ENCODE measurements at places on chromosomes 7 and 10.

DNA sequence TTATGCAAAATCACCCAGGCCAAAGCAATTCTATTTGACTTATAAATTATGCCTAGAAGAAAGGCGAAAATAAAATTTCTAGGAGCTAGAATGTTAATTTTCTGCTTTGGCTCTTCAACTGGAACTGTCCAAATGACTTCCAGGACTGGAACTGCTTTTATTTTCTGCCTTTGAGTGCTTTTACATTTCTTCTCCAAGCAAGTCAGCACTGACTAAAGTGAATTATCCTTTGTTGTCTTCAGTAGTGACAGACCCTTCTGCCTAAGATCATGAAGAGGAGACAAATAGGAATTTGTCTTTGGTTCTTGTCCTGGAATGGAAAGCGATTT is 255.9 kb downstream of the DNAJB9 start:
- no peak for DNase-seq

DNA sequence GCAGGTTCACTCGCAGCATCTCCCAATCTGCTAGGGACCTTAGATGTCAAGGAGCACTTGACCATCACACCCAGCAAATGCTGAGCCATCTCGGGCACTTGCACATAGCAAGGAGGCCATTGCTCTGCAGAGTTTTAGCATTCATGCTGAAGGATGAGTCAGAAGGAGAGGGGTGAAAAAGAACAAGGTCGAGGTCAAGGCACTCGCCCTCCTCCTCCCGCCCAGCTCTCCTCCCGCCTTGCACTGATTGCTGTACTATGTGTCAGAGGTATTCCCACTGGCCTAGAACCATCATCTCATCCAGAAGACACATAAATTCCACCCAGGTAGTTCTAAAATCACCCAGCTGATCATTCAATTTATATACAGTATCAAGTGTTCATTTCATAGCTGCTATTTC is 255.1 kb upstream of the SP4 start:
- DNase-seq, result no peak

DNA sequence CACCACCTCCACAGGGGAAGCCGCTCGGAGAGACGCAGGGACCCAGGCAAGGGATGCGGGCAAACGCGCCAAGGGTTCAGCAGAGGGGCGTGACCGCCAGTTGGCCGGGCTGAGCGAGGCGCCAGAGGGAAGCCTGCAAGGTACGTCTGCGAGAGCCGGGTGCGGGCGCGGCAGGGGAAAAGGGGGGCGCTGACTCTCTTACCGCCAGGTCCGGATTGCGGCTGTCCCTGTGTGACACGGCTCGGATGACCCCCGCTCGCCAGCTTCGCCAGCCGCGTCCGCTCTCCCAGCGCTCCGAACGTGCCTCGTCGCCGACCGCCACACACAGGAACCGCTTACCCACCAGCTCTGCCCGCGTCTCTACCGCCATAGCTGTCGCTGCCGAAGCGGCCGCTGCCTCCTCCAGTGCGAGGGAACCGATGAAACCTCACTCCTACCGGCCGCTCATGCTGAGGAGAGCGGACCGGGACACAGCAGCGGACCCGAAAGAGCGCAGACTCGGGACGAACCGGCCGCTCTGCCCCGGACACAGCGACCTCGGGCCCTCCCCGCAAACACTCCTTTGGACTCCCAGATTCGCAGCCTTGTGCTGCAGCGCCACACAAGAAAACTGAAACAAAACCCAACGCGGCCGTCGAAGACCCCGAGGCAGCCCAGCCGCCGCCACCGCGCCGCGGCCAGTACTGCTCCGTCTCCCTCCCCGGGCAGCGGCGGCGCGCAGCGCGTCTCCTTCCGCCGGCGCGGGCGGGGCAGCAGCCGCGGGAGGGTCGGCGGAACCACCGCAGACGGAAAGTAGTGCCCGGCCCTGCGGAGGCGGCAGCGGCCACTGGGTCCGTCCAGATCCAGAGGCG is at the start of gene JMJD1C:
Gene JMJD1C, minus strand, starts transcription at position 685 of the 851 bp plus-strand sequence. Its CDS starts 315 bp downstream, at position 370.
- peak; percentile 49 for DNase-seq

DNA sequence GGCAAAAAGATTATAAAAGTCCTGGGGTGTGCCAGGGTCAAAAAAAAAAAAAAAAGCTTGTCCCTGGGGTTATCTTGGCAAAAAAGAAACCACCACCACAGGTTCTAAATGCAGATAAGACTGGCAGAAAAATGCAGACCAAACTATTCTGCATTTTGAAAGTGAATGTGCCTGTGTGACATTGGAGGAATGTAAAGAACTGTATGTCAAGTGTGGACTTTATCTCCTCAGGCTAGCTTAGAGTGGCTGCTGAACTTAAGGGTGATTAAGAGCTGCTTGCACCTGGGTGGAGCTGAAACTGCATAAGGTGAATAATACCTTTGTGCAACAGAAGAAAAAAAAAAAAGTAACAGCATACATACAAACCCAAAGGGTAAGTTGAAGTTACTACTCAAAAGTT is 1.3 kb upstream of the NAPEPLD start:
- no peak for DNase-seq

DNA sequence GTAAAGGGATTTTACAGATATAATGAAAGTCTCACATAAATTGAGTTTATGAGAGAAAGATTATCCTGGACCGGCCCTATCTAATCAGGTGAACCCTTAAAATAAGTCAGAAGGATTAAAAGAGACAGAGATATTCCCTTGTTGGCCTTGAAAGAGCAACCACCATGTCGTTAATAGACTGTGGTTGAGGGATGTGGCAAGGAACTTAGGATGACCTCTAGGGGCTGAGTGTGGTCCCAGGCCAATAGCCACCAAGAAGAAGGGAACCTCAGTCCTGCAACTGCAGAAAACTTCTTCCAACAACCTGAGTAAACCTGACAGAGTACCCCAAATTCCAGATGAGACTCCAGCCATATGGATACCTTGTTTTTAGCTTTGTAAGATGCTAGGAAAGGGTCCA is 121.5 kb downstream of the POLR1F start:
- no peak for DNase-seq

- no peak for DNase-seq
These were observed 81.8 kb downstream of the JMJD1C start for GRCh38 chr10:63384001-63384400.

GRCh38 chr7:36287371-36288241 is 102.1 kb upstream of the ANLN start:
- DNase-seq, result no peak

DNA sequence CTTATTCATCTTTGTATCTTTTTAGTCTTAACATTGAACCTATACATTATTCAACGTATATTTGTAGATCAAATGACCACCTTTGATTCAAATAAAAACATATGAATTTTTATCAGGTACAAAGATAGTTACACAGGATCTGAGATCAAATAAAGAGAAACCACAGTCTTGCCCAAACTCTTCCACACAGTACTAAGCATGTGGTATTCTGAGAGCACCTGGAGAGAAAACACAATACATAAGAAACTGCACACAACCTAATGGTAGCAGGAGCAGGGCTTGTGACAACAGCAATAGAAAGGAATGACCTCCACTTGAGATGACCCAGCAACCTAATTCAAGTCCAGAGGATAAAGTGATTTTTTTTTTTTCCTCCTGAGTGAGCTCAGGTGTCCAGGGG is 6.5 kb upstream of the WASL start:
- no peak for DNase-seq

DNA sequence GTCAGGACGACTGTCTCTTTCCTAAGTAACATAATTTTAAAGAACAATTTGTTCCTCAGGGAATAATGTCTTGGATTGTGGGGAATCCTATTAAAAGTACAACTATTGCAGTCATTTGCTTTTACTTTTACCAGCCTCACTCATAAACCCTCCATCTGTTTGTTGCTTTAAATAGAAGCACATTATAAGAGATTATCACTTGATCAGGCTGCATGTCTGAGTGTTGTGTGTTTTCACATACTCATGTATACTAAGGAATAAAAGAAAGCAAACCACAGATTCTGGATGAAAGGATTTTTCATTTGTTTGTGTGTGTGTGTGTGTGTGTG is 1077.8 kb downstream of the KCNMA1 start:
- DNase-seq, result no peak

DNA sequence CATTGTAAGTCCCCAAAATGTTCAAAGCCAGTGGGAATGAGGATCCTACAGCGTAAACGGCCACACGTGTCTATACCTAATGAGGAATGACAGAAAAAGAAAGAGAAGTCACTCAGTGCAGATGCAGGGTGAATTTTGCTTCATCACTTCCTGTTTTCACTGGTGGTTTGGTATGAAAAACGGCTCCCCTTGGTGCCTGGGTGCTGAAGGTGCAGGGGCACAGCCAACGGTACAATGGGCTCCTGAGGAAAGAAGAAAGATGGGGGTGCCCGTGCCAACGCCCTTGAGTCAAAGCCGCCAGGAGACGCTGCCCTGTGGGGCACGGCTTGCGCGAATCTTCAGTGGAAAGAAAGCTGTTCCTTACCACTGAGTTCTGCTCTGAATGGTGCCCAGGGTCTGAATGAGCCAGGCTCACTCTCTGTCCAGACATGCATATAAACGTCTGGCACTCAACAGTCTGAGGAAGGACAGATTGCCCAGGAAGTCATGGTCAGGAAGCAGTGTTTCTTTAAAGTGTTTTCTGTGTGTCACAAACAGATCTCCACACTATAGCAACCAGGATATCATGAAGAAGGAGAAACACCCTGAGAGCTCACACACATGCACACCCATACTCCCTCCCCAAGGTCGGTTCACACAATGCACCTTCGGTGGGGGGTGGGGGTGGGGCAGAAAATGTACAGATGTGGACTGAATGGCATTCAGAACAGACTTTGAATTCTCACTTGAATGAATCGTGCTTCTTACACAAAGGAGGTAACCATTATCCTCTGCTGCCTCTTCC is 105.8 kb downstream of the ELMO1 start:
- no peak for DNase-seq

- no peak for DNase-seq
These were observed 116.2 kb downstream of the SH3PXD2A start for GRCh38 chr10:103739039-103739764.

- DNase-seq, result no peak
These were observed 43.2 kb upstream of the LRGUK start for GRCh38 chr7:134083766-134084487.

GRCh38 chr10:8092428-8092827 is 37.9 kb downstream of the GATA3 start:
- DNase-seq, result no peak

GRCh38 chr10:7000061-7000460 is 410.8 kb downstream of the SFMBT2 start:
- no peak for DNase-seq

GRCh38 chr7:103928581-103928980 is 60.9 kb downstream of the RELN start:
- no peak for DNase-seq

DNA sequence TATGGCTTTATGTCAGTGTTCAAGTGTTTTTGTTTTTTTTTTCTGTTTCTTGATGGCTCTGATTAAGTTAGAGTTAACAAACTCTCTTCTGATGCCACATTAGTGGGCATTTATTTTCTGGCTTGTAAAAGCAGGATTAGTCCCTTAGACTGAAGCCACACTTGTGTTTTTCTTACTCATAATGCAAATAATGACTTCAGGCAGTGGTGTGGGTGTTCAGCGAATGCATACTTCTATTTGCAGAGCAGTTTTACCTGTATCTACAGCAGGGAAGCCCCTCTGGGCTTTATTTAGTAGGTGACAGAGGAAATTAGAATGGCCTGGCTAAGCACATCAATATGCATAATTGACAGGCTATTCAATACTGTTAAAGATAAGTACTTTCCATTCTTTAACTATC is 79.9 kb downstream of the CNNM2 start:
- no peak for DNase-seq

DNA sequence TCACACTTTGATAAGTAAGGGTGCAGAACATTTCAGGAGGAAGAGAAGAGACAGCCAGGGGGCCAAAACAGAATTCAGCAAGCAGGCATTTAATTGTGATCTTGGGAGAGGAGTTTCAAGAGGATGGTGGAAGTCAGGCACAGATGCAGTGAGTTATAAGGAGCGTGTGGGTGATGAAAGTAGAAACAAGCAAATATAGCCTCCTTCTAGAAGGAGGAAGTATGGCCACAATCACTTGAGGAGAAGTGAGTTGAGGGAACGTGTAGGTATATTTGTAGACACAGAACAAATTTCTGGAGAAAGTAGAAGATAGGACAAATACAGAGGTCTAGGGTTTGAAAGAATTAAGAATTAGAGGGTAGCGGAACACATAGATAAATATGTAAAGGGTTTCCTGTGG is 165.8 kb downstream of the CACNB2 start:
- DNase-seq, result no peak

- DNase-seq, result no peak
These were observed 3.3 kb upstream of the MTPAP start for GRCh38 chr10:30352377-30352776.

GRCh38 chr7:76191783-76192240 is 9.9 kb upstream of the SRRM3 start:
- DNase-seq, result no peak

DNA sequence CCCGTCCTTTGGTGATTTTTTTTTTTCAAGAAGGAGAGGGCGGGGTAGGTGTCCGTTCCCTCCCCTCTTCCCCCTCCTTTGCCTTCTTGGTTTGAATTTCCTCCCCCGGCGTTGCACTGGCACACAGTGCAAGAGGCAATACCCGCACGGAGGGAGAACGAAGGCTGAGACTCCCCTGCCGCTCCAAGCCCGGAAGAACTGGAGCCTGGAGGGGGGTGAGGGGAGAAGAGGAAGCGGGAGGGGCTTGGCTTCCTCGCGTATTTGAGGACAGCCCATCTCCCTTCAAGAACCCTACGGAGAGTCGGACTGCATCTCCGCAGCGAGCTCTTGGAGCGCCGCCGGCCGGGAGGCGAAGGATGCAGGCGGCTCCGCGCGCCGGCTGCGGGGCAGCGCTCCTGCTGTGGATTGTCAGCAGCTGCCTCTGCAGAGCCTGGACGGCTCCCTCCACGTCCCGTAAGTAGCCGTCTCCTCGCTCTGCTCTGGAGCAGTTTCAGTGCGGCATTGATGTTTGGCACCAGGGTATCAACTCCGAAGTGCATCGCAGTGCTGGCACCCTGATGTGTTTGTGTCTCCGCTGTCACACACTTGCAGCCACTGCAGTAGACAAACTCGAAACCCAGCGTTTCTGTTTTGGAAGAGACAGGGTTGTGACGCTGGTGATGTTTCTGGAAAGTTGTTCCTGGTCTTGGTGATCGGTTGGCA is at the start of gene CNTNAP2:
Gene CNTNAP2, plus strand, starts transcription at position 281 of the 702 bp plus-strand sequence. Its CDS starts 76 bp downstream, at position 357.
- DNase-seq, result no peak

DNA sequence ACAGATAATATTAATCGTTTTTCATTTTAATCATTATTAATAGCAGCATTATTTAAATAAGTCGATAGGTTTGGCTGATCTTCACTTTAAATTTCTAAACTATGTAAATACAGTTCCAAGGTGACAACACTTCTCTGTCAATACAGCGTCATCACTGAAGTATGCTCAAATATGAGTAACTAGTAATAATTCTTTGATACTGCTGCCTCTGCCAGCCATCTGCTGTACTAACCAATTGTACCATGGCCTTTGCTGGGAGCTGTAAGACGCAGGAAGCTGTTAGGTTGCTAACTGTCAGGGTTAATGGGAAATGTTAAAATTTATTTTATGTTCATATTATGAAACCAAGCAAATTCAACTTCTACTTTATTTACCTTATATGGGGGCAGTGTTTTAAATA is 1650.5 kb upstream of the LRRTM3 start:
- no peak for DNase-seq

All from 8988T (cell line).